ENCODE measurements at places on chromosomes 13 and 19.
A peak's percentile ranks its signal among the peaks of the same experiment; 100 is the strongest.

- DNase-seq = no peak
These were observed 12.9 kb upstream of the GARIN5A start for GRCh38 chr19:50489461-50490011.

GRCh38 chr19:40314656-40315055 lies 29.5 kb upstream of the AKT2 start:
- no peak for DNase-seq

DNA sequence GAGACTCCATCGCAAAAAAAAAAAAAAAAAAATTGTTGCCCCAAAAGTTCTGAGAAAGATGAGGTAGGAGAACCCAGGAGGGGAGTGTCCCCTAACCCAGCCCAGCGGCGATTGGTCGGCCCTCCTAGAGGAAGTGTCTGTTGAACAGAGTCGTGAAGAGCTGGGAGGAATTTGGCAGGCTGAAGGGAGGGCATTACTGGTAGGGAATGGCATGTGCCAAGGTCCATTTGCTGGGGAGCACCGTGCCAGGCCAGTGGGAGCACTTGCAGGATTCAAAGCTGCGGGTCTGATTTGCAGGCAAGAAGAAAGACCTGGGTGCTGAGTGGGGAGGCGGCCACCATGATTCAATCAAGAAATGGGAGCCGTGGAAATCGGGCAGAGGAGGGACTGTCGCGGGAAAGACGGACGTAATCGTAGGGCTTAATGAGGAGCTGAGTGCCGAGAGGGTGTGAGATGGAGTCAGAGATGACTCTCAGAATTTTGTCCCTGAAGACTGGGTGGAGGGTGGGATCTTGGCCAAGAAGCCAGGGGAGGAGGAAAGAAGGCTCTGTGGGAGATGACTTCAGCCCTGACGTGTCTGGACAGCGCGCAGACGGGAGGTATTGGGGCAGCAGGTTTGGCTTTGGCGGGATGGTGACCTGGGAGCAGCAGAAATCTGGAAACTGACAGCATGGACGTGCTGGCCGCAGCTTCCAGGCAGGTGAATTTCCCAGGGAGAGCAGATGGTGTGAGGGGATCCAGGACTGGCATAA lies 15.4 kb downstream of the CERS4 start:
- no peak for DNase-seq

GRCh38 chr13:112855859-112856258 lies 113.2 kb upstream of the MCF2L start:
- no peak for DNase-seq

- DNase-seq = no peak
These were observed 4.5 kb upstream of the EPSTI1 start for GRCh38 chr13:42996584-42996983.

DNA sequence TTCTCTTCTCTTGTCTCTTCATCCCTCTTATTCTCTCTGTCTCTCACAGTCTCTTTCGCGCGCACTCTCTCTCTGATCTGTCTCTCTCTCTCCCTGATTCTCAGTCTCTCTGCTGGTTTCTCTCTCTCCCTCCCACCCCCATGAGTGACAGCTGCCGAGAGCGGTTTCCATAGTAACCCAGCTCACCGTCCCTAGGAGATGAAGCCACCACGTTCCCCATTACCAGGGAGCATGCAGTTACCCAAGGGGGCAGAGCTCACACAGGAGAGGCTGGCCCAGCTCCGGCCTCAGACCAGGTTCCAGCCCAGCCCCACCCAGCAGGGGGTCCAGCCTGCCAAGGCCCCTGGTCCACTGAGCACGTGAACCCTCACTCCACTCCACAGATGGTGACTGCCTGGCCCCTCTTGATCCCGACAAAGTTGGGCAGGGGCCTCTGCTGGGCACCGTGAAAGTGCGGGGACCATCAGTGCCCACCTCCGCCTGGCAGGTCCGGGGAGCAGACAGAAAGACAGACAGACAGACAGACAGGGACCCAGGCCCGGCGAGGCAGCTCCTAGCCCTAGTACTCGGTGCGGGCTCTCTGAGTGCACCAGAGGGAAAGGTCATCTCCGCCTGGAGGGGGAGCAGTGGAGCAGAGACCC lies 50.6 kb downstream of the CELF5 start:
- DNase-seq = peak; percentile 16

DNA sequence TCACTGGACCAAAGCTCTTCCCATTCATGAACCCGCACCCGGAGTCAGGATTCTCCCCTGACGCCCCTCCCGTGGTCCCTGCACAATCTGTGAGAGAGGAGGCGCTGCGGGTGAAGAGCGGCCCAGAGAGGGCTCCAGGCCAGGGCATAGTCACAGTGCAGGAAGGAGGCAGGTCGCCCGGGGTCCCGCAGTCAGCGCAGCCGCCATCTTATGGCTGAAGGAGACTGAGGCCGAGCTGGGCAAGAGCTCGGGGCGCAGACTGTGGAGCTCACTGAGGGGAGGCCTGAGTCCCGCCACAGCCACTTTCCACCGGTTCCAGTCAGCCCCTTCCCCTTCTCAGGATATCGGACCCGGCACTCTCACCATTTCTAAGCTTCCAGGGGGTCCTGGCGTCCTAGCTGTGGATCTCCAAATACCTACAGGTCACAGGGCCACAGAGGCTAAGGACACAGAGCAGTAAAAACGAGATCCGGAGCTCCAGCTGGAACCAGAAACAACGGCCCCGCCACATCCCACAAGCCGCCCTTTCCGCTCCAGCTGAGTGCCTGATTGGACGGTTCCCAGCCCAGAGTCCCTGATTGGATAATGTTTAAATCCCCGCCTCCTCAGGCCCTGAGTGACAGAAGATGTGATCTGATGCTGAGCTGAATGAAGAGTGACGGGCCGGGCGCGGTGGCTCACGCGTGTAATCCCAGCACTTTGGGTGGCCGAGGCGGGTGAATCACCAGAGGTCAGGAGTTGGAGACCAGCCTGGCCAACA lies at the start of gene ZNF99:
Gene ZNF99, minus strand, starts transcription at position 501 of the 760 bp plus-strand sequence. Its CDS starts 135 bp downstream, at position 366.
- DNase-seq = no peak

Measured in activated CD4-positive, alpha-beta T cell treated with anti-CD3 and anti-CD28 coated beads, Interleukin-2, amount 50 U/mL, for 24 hours (primary cell).